ENCODE measurements at places on chromosomes 4 and X.
A peak's percentile ranks its signal among the peaks of the same experiment; 100 is the strongest.

GRCh38 chr4:152996111-152996571 lies 60.0 kb downstream of the FHDC1 start:
- DNase-seq: no peak

- no peak for DNase-seq
Observed at GRCh38 chr4:180766944-180767729, 1476.1 kb upstream of the TENM3 start.

DNA sequence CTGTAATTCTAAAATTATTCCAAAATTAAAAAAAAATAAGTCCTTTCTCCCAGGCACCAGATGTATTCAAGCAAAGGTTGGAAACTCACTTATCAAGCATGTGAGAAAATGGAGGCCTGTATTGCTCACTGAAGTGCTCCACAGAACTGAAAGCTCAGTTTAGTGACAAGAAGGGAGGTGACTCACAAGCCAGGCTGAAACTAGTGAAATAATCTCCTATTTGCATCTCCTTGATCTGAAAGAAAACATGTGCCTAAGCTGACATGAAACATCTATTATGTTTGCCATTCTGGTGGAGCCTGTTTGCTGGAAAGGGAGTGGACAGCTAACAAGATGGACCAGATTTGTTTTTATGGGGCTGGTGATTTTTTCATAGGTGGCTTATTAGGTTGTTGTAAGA lies 54.0 kb upstream of the AMELX start:
- peak; percentile 71 for DNase-seq

DNA sequence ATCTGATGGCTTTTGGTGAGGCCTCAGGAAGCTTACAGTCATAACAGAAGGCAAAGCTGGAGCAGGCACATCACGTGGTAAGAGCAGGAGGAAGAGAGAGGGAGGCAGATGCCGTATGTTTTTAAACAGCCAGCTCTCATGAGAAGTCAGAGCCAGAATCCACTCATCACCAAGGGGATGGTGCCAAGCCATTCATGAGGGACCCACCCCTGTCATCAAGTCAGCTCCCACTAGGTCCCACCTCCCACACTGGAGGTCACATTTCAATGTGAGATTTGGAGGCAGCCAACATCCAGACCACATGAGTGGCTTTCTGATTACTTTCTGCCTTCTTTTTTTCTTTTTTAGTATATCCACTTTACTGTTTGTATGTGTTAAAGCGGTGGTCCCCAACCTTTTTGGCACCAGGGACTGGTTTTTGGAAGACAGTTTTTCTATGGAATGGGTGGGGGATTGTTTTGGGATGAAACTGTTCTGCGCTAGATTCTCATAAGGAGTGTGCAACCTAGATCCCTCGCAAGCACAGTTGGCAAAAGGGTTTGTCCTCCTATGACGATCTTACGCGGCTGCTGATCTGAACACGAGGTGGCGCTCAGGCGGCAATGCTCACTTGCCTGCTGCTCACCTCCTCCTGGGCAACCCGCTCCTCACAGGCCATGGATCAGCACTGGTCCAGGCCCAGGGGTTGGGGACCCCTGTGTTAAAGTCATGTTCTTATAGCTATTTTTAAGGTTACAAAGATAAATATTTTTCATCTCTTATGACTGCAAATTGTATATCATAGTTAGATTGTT lies 61.7 kb downstream of the SLIT2 start:
- DNase-seq: no peak

- no peak for DNase-seq
Observed at GRCh38 chrX:38599796-38600755, 38.7 kb downstream of the TSPAN7 start.

- DNase-seq: peak; percentile 22
Observed at GRCh38 chrX:115689931-115690330, 129.0 kb downstream of the PLS3 start.

DNA sequence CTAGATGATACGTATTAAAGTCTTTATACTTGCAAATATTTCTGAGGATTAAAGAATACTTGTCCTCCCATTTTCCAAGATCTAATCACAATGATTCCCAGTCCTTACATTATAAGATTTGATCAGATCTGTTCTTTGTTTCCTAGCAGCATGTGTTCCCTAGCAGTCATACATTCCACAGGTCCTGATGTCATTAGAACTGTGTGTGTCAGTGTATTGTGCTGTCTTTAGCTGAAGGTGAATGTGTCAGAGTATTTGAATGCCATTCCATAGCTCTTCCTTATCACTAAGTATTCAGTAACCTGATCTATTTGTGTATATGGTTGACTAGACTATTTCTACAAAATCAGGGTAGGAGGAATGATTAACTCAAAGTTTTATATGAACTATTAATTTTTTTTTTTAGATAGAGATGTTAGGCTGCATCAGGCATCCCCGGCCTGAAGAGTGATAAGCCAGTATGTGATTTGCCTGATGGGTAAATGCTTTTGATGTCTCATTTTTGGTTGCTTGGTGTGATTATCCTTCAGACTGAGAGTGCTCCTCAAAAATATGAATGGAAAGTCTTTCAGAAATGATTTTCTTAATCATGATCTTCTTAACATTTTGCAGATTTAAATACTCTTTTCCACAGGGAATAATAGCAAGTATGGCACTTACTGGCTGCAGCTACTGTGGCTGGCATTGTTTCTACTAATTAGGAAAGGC lies 4.4 kb downstream of the ADGRL3 start:
- peak; percentile 2 for DNase-seq

DNA sequence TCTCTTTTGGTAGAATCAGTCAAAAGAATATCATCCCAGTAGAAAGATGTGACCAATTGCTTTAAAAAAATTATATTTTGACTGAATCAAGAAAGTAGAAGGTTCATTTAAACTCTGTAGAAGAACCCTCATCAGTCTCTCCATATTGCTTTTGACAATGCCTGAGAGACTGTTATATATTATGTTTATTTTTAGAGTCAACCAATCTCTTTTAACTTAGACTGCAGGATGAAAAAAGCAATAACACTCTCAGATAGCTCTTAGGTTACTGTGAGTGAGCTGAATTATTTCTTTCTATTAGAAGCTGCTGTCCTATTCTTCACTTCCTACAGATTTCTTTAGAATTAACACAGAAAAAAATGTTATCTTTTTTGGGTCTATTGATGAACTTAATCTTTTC lies 38.1 kb downstream of the GALNTL6 start:
- no peak for DNase-seq

DNA sequence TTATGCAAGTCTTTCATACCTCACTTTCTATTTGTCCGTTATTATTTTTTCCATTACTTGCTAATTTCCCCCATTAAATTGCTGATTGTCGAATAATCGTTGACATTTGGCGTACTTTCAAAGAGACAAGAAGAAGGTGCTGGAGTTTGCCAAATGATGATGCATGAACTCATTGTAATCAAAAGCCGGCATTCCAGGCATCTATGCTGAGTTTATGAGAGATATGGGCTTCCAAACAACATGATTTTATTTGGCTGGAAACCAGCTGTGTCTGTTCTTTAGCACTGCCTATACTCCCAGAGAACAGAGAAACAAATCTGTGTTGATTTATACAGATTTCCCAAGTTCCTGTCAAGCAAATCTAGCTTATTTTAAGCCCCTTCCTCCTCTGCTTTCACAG lies 80.8 kb upstream of the RPS6KA3 start:
- no peak for DNase-seq

DNA sequence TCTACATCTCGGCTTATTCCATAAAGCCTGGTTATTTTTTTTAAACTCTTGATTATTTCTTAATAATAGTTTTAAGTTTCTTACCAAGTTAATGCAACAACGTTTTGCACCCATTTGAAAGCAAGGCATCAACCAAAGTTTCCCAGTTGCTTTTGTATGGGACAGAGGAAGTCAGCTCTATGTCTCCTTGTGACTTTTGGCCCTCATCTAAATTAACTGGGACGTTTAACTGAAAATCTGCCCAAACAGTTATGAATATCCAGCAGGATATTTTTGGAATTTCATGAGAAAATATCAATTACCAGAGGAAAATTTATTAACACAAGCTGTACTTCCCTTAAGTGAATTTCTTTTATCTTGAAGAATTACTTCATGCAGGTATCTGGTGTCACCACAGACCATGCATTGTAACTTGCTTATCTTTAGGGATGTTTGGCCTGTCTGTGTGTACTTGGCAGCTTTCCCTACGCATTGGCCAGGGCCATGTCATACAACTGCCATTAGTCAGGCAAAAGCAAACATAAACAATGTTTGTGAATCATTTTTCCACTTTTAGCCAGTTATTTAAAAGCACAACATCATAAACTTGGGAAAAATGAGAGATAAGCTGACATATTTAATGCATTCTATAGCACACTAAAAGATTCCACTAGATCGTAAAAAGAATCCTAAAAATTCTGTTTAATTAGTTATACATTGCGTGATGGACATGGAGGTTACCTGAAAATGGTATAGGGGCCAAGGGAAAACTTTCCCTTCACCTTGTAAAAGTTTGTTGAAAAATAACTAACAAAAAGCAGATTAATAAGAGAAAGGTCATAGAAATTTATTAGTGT lies 101.4 kb upstream of the PDE5A start:
- DNase-seq: peak; percentile 89

DNA sequence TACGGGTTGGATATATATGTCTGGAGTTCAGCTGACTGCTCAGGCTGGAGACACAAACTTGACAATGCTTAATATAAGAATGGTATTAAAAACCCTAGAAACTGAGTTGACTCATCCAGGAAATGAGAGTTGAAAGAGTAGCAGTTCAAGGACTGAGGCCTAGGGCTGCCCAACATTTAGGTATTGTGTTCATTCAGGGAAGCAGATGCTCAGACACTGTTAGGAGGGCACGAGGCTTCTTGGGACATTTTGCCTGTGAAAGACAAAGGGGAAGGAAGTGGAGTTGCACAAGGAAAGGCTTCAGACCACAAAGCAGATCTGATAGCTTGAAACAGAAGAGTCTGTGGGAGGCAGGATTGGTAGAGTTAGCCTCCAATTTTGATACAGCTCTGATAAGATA lies 52.0 kb upstream of the HS3ST1 start:
- no peak for DNase-seq

DNA sequence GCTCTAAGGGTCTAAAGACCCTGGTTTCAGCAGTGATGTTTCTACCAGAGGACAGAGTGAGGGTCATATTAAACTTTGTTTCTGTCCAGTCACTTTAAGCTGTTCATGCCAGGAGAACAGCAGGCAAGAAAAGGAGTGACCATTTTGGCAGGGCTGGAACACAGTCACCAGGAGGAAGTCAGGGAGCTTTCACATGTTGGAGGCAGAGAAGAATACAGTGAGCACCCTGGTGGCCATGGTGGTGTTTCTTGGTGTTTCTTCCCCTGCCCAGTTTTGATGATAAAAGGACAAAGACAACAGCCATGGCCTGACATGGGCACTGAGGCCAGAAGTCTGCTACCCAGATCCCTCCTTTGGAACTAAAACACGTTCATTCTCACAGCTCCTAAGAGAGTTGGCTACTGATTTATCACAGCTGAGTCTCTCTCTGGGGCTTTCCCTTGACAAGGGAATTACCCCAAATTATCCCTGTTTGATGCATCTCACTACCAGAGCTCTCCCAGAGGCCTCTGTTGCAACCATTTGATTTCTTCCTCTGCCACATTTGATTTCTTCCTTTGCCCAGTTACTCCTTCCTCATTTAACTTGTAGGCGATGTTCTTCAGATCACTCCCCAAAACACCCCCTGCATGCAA lies 106.4 kb upstream of the NWD2 start:
- no peak for DNase-seq

GRCh38 chr4:123443401-123444289 lies 47.0 kb downstream of the SPRY1 start:
- DNase-seq: no peak

DNA sequence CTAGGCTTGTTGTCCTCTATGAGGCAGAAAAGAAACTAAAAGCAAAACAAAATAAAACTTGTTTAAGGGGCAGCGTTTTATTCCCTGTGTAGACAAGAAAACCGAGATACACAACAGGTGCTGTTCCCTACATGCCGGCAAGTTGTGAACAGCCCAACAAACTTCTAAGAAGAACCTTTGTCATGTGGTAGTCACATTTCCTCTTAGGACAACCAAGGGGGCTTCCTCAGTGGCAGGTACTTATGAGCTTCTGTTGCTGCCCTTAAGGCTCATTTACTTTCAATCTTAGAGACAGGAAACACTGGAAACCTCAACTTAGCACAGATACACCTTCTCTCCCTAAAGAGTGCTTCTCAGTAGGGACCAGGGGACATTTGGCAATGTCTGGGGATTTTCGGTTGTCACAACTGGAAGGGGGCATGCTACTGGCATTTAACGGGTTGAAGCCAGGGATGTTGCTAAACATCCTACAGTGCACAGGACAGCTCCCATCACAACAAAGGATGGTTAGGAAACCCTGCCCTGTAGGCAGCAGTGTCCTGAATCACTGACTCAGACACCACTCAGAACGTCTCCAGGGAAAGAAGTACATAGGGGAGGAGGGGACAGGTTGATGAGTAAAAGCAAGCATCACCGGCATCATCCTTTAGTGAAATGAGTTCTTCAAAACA lies 111.0 kb downstream of the ASB9 start:
- DNase-seq: no peak

GRCh38 chr4:17112292-17112659 lies 213.8 kb upstream of the LDB2 start:
- DNase-seq: no peak

DNA sequence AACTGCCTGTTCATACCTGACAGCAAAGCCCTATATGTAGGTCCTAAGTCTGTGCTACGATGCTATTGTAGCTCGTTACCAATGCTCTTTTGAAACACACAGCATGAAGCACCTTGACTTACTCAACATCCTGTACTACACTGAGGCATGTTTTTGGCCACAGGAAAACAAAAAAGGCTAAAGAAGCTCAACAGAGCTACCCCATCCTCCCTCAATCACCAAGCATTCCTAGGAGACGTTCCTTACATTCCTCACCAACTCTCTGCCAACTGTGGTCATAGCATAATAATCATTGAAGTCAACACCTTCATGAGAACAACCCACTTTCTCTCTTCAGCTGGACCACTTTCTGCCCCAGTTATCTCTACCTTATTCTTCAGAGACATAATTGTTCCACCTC lies 73.7 kb upstream of the SLC25A43 start:
- peak; percentile 0 for DNase-seq

DNA sequence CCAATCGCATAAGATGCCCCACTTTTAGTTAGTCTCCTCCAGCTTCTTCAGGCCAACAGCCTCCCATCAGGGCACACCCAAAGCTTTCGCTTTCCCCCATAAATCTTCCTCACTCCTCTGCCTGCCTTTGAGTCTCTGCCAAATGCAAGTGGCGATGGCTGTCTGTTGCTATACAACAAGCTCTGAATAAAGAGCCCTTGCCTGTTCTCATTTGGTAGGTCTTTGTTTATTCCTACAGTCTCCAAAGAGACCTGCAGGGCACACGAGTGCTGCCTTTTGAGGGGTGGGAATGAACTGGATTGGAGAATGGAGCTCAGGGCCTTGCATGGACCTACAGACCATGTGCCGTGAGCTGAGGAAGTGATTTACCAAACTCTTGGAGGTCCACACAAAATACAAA lies 52.2 kb upstream of the SOD3 start:
- no peak for DNase-seq
